ENCODE measurements at places on chromosomes 1 and 21. TPM values are rescaled to one million over a fixed set of nuclear protein-coding genes. Genes with fewer than 3 reads are reported as not detected.

The INSRR gene
- not detected for total RNA-seq

The PTCH2 gene
- total RNA-seq = 5.6 TPM

The SPRR5 gene
- total RNA-seq = not detected

The PDPN gene
- 50.0 TPM for total RNA-seq

The CD84 gene
- total RNA-seq = 1.8 TPM

The TSPEAR gene
- 0.69 TPM for total RNA-seq

The CDA gene
- total RNA-seq = 2.9 TPM

The EIF2D gene
- total RNA-seq = 19.1 TPM

The RPRD2 gene
- 21.9 TPM for total RNA-seq

The MPC2 gene
- 38.8 TPM for total RNA-seq

Data from uterus (tissue), 4 donors.